ENCODE measurements at places on chromosomes 13 and 19.

GRCh38 chr19:10836479-10837330 lies 693 bp upstream of the TMED1 start:
- no peak for DNase-seq

DNA sequence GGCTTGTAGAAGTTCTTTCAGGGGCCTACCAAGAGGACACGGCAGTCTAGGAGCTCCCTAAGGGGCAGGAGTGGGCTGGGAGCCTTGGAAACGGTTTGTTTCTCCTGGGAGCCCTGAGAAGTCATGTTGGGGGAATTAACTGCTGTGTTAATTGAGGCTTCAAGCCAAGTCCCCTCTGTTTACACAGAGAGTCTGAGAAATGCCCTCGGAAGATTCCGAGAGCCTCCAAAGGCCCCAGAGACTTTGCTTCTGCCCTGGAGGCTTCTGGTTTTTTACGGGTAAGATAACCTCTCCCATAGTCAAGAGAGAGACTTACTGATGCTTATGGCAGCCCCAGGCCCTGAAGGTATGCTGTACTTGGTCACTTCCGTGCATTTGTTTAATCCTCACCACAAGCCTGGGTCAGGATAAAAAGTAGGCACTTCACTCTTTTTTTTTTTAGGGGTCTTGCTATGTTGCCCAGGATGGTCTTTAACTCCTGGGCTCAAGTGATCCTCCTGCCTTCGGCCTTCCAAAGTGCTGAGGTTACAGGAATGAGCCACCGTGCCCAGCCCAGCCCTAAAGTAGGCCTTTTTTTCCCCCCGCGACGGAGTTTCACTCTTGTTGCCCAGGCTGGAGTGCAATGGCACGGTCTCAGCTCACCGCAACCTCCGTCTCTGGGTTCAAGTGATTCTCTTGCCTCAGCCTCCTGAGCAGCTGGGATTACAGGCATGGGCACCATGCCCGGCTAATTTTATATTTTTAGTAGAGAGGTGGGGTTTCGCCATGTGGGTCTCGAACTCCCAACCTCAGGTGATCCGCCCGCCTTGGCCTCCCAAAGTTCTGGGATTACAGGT lies 15.2 kb downstream of the IER2 start:
- no peak for DNase-seq

GRCh38 chr19:49844138-49845095 lies 6.5 kb upstream of the PTOV1 start:
- DNase-seq: no peak

DNA sequence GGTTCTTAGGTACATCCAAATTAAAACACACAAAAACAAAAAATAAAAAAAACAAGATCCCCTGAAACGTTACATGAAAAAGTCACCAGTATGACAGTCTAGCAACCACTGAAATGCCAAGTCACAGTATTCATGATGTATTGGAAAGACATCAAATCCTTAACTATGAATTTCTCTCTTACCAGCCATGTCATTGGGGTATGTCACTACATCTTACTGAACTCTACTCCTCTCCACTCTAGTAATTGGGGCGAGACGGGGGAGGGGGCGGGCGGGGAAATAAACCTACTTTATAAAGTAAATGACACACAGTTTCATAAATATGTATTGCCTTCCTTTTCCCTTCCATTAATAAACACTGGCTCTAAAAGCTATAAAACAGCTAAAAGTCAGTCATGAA lies 65.5 kb downstream of the USP12 start:
- DNase-seq: no peak

DNA sequence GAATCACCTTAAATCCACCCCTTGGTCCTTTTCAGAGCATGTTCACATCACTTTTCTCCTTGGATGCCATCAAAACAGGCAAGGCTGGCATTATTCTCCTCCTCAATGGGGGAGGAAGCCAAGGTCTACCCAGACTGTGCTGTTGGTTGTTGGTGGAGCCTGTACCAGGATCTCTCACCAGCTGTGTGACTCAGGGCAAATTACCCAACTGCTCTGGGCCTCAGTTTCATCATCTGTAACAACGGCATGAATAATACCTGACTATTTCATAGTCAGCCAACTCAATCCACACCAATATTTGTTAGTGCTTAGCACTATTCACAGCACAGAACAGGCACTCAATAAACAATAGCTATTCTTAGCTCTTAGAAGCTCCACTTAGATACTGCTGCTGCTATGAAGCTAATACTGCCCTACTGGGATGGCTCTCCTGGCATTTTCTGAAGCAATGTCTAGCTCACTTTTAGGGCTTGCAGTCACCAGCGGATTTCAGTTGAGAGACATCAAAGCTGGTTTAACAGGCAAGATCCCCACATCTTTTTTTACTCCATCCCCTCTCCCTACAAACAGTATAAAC lies 116.9 kb downstream of the CCNA1 start:
- no peak for DNase-seq

- no peak for DNase-seq
These were observed 1.9 kb downstream of the UBE2S start for GRCh38 chr19:55405638-55406037.

DNA sequence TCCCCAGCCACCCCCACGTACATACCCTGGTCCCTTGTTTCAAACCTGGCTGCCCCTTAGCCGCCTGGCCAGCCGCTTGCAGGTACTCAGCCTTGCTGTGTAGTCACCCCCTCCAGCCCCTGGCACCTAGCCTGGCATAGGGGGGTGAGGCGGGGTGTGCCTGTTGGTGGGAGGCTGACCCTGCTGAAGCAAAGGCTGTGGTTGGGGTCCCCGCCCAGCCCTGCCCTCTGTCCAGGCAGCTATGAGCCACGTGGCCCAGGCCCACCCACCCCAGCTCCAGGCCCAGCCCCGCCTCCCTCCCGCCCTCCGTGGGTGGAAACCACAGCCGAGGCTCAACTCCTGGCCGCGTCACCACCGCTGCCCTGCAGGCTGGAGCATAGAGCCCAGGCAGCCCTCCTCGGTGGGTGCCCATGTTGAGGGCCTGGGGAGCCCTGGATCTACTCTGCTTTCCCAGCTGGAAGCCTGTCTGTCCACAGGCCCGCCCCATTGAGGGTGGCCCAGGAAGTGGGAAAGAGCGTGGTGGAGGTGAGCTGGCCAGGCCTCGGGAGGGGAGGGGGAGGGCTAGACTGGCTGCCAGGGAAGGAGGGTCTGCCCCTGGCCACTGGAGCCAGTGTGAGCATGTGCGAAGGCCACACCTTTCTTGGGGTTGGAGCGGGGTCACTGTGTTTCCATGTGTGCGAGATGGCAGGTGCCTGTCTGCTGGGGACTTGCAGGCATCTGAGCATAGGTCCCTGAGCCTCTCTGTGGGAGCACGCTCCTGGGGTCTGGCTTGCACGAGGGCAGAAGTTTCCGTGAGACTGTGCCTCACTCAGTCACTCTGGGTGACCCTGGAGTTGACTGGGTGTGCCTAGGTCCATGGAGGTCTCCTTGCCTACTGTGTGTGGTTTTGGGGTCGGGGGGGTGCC lies 31.0 kb downstream of the PAK4 start:
- no peak for DNase-seq

DNA sequence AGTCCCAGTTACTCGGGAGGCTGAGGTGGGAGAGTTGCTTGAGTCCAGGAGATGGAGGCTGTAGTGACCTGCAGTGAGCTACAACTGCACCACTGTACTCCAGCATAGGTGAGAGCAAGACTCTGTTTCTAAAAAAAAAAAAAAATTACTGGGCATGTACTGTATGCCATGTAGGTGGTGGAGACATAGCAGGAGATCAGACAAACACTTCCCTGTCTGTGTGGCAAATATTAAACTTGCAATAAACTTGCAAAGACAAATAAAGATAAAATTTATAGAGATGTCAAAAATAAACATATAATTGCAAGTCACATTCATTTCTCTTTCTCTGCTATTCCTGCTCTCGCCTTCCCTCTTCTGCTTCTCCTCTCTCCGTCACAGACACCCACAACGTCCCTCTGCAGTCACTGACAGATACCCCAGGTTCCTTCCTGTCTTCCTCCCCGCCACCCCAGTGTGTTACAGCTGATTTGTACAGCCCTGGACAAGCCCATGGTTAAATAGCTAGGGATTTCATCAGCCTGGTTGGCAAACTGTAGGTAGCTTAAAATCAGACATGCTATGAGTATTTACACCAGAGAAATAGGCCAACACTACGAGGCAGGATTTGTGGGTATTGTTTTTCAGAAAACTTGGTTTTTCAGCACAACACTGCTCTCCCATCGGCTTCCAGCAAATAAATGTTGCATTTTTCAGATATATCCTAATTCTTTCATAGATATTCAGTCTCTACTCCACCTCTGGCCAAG lies 1.3 kb upstream of the CD177 start:
- no peak for DNase-seq

DNA sequence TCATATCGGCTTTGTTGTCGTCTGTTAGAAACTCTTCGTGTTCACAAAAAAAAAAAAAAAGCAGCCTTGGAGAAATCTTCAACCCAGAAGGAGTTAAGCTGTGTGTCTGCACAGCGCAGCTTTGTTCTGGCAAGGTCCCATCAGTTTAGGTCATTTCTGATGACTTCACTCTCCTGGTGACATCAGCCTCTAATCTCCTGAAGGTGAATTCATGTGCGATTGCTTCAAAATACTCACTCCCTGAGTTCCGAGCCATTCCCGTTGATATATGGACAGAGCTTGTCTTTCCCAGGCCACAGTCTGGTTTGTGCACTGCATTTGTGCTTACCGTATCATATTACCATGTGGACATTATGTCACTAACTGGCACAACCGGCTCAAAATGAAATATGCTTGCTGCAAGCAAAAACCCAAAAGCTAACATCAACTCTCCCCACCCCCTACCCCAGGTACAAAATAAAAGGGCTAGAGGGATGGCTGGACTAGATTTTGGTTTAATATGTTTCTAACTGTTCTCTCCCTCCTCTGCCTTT lies 342.4 kb downstream of the KCNRG start:
- no peak for DNase-seq

- DNase-seq: no peak
These were observed 23.3 kb downstream of the ZBTB7A start for GRCh38 chr19:4043401-4043800.

DNA sequence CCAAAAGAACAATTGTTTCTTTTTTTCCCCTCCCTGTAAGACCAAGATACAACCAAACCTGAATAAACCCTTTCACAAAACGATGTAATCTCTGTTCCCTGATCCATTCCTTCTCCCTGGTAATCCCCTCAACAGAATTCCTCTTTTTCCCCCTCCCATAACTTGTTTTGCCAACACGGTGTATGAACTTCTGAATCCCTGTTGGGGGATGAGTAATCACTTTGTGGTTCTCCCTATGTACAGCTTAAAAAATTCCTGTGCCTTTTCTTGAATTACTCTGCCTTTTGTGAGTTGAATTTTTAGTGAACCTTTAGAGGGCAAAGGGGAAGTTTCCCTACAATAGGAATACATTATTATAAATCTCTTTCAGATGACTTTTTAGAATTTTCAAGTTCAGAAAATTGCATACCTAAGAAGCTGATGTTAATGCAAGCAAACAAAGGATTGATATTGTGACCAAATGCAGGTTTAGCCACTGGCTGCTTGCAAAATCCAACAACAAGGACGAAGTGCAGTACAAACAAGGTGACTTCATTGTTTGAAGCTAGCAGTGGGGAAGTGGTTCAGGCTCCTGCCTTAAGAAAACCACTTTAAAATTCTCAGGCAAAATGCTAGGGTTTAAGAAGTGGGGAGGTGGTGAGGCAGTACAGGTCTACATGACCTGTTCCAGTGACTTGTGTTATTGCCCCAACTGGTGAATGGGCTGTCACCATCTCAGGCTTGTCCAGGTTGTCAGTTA lies 15.0 kb upstream of the EPSTI1 start:
- no peak for DNase-seq

- no peak for DNase-seq
These were observed 11.2 kb downstream of the ATP12A start for GRCh38 chr13:24691381-24691780.

GRCh38 chr13:94811753-94812152 lies 99.4 kb upstream of the SOX21 start:
- DNase-seq: no peak

DNA sequence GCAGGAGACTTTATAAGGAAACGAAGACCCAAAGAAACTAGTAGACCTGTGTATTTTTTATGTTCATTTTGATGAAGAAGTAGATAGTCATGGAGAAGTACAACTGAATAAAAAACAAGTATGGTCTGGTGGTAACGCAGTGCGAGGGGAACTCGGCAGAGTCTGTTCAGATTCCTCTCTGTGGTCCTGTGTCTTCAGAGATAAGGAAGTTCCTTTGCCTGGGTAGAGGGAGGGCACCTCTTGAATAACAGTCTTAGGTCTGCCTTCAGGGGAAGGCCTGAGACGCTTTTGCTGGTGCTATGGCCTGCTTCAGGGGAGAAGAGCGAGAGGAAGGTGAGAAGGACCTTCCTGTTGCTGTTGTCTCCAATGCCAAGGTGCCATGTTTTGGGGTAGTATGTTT lies 25.9 kb upstream of the SLC46A3 start:
- no peak for DNase-seq

DNA sequence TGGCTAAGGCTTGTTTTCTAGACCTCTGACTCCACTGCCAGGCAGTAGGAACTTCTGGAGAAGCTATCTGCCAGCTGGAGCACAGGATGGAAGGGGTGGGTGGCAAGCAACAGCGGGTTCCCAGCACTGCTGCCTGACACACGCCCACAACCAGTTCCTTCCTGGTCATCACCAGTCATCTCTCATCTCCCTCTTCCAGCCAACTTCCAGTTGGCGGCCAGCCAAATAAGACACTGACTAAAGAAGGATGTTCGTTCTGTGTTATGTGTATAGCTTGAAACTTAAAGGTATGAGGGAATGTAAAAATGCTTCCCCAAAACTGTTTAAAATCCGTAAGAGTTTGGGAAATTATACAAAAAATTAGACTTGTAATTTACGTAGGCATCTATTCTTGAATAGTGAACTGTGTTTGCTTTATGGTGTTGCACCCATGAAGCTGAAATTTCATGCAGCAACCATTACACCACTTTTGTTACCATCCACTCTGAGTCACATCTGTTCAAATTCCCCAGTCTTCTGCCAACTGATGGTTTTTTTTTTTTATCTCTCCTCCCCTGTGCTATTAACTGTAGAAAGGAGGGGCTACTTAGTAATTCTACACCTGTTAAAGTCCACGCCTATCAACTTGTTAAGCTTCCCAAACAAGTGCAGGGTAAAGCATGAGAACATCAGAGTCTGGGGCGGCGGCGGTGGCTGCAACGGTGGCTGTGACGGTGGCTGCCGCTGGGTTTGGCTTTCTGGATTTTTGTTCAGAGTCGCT lies 86.2 kb upstream of the FRY start:
- DNase-seq: no peak

DNA sequence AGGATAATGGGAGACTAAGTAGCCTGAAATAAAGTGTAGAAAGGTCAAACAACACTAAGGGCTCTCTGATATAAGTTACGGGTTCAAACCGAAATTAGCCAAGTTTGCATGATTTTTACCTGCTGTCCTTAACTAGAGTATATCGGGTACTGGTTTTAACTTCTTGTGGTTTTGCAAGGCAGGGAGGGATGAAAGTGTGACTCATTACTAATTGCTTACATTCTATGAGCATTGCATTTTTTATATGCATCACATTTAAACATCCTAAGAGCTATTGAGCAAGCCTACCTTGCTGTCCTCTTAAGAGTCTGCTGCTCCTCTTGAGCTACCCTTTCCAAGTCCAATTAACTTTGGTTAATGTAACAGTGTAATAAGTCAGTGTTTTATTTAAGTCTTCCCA lies 415.4 kb downstream of the SLITRK5 start:
- DNase-seq: no peak

GRCh38 chr13:99756281-99756680 lies 215.3 kb downstream of the ZIC5 start:
- no peak for DNase-seq

GRCh38 chr13:39530916-39531315 lies 72.1 kb downstream of the LHFPL6 start:
- DNase-seq: no peak

GRCh38 chr13:74246487-74246886 lies 112.3 kb upstream of the KLF12 start:
- peak; percentile 52 for DNase-seq
